ENCODE measurements at places on chromosomes 5 and 9.

GRCh38 chr5:96150007-96150406 lies 188.4 kb upstream of the ELL2 start:
- no peak for DNase-seq

DNA sequence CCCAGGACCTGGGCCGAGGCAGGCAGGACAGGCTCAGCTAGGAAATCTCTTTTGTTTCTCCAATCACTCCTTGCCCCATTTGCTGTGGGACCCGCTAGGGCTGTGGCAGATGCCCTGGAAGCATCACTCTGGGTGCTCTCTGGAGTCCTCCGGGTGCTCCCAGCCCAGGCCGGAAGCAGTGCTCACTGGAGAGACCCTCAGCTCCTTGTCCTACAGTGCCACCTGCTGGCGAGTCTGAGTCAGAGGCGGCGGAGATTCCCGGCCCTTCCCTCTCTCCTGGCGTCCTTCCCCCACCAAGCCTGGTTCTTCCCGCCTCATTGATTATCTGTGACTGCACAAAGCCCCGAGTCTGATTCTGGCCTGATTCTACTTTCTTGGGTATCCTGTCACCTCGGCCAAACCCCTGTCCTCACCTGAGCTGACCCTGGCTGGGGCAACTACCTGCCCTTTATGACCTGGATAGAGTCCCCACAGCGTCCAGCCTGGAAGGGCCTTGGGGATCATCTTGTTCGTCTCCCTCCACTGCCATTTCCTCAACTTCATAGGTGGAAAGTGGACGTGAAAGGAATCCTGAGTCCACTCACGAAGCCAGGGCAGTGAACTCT lies 7.3 kb upstream of the BARHL1 start:
- DNase-seq: peak; percentile 17

DNA sequence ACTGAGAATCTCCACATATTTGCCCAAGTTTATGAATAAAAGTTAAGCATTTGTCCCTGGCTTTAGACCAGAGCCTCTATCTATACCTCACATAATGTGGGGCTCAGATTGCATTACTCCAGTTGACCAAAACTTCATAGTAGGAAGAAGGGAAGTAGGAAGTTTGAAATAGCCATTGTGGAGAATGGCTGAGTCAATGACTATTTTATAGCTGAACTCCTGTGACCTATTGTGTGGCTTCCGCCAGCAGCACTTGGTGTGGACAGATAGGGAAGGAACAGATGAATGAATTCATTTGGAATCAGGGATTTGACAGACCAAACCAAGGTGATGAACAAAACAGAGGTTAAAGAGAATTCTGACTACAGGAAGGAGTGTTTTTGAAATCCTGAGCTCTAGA lies 92.9 kb upstream of the LPAR1 start:
- no peak for DNase-seq

- no peak for DNase-seq
Observed at GRCh38 chr9:116891424-116891823, 204.3 kb downstream of the TRIM32 start.

DNA sequence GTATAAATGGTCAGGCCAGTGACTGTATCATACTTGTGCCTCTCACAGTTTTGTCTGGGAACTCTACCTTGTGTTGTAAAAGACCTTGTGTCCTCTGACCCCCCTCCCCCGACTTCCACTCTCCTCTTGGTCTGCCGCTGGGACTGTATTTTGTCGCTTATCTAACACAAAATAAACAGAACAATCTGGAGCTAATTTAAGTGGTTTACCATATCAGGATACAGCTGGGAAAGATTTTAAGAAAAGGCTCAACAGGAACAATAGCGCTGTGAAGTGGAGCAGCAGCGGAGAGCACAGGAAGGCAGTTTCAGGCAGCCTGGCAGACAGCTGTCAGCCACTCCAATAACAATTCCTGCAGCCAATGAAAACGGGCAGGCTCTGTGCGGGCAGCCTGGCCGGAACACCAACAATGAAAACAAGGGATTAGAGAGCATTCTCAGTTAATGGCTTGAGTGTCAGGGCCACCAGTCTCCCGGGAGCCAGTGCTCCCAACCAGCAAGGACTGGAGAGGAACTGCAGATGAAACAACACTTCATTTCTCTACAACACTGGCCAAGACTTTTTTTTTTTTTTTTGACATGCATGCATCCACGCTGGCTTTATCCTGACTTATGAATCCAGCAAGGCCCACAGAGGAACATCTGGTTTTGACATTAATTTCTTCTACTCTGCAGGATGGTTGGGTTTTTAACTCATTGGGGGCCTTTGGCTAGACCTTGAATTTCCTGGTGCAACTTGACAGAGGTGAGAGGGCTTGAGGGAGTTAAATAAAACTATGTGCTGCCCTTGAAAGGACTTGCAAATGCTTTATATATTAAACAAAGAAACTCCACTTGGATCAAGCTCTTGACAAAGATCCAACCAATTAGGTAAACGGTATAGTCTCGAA lies 76.7 kb downstream of the ARSB start:
- DNase-seq: no peak

- DNase-seq: no peak
Observed at GRCh38 chr5:170235876-170236864, 3.4 kb downstream of the C5orf58 start.

DNA sequence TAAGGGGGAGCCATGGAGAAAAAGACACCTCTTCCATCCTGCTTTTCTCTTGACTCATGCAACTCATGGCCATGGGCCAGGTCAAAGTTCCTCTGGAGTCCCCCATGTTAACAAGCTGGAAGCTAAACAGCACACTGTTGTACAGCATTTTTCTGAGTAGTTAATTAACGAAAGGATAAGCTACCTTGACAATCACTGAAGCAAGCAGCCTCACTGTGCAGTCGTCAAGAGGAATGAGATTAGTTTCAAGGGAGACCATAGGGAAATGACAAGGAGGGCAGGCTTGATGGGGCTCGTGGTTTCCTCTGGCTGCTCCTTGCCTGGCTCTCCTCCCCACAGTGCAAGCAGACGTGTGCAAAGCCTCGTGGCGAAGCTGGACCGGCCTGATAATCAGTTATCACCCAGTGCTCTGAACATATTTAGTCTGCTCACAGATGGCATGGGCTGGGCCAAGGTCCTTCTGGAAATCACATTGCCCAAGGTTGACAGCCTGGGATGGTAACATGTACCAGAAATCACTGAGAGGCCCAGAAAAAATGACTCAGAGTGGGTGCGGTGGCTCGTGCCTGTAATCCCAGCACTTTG lies 209.5 kb downstream of the SLIT3 start:
- DNase-seq: no peak

- no peak for DNase-seq
Observed at GRCh38 chr9:12439267-12439666, 253.9 kb upstream of the TYRP1 start.

- no peak for DNase-seq
Observed at GRCh38 chr9:32823101-32823500, 39.8 kb downstream of the TMEM215 start.

DNA sequence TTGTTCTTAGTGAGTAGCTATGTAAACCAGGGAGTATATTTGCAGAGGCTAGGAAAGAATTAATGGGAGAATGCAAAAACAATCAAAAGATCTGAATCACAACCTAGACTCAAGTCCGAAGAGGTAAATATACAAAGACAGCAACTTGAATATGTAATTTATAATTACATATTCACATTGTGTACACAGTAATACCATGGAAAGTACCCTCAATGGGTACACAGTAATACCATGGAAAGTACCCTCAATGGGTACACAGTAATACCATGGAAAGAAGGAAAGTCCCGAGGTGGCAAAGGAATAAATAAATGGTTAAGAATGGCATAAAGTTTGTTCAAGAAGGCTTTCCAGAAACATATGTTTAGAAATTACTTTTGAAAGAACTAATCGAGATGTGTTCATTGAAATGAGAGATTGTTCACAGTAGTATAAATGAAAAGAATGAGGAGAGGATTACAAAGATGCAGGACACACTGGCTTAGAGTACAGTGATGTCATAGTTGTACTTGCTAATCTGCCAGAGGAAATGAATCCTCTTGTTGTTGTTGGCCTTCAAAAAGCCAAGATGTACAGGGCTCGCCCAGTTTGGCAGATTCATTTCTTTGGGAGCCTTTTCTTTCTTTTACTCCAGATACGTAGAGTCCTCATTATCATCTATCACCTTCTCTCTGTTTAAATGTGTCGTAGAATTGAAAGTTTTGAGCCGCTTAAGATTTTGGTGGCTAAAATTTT lies 116.0 kb downstream of the UNC13B start:
- DNase-seq: peak; percentile 56

DNA sequence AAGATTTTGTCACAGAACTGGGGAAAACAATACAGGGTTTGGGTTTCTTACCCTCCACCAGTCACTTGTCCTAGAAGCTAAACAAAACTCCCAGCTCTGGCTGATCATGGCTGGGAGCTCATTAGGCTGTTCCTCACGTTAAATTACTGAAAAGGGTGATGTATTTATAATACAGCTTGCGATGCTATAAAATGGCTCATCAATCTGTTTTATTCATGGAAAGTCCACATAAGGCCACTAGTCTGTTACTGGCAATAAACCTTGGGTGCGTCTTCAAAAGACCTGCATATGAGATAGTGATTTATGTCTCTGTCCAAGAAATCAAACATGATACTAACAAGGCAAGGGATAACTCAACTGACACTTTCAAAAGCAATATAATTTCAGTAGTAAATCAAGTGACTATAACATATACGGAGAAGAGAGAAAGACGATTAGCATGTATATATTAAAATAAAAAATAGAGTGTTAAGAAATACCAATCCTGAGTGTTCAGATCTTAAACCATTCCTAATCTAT lies 219.0 kb downstream of the BNC2 start:
- DNase-seq: no peak

- no peak for DNase-seq
Observed at GRCh38 chr9:107190936-107191290, 92.2 kb upstream of the RAD23B start.

DNA sequence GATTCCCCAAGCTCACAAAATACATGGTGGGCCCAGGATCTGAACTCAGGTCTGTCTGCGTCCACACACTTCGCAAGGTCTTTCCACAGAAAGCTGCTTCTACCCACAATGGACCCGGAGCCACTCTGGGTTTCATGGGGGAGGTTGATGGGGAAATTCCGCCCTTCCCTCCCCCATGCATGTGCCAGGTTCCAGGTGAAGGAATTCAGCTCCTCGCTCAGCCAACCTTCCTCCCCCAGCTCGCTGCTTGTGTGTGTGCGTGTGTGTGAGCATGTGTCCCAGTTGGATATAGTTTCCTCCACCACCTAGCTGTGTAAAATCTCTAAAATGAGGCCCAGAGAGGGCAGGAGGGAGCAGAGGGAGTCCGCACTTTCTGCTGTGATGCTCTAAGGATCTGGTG lies 1.0 kb downstream of the PTGS1 start:
- no peak for DNase-seq

GRCh38 chr5:6909901-6910300 lies 196.7 kb downstream of the TENT4A start:
- DNase-seq: no peak

DNA sequence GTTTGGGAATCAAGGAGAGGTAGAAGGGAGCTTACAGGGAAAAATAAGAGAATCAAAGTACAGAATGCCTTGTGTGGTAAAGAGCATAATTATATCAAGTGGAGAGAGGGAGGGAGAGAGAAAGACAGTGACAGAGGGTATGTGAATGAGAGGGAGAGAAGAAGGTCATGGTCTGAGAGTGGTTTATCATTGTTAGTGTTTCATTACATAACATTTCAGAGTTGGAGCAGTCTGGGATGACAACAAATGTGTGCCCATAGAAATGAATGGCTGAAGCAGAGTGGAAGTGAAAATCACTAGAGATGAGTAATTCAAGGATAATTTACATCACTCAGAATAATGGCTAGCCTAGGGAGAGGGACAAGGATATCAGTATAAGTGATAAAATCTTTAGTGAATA lies 799.2 kb downstream of the TLE1 start:
- DNase-seq: no peak

Data from non-pigmented ciliary epithelial cell (primary cell).